Mesenchymal stem cell (in vitro differentiated cells and primary cell): ENCODE measurements at places on chromosomes 2 and 18.

GRCh38 chr2:172976116-172976515, 99.5 kb upstream of the MAP3K20 start:
- peaks cover 23% of the 10 kb centered on the region for H3K27me3 ChIP-seq
- DNase-seq = no peak
- H3K36me3 ChIP-seq = no peaks in the 10 kb centered on the region
- H3K4me3 ChIP-seq = no peak overlapping the region
- no peaks in the 10 kb centered on the region for H3K4me1 ChIP-seq

GRCh38 chr2:204336153-204336744, 209.0 kb upstream of the PARD3B start:
- H3K4me1 ChIP-seq = peaks cover 1% of the 10 kb centered on the region
- no peak overlapping the region for H3K4me3 ChIP-seq
- DNase-seq = no peak
- H3K27me3 ChIP-seq = no peaks in the 10 kb centered on the region
- no peak overlapping the region for H3K27ac ChIP-seq

DNA sequence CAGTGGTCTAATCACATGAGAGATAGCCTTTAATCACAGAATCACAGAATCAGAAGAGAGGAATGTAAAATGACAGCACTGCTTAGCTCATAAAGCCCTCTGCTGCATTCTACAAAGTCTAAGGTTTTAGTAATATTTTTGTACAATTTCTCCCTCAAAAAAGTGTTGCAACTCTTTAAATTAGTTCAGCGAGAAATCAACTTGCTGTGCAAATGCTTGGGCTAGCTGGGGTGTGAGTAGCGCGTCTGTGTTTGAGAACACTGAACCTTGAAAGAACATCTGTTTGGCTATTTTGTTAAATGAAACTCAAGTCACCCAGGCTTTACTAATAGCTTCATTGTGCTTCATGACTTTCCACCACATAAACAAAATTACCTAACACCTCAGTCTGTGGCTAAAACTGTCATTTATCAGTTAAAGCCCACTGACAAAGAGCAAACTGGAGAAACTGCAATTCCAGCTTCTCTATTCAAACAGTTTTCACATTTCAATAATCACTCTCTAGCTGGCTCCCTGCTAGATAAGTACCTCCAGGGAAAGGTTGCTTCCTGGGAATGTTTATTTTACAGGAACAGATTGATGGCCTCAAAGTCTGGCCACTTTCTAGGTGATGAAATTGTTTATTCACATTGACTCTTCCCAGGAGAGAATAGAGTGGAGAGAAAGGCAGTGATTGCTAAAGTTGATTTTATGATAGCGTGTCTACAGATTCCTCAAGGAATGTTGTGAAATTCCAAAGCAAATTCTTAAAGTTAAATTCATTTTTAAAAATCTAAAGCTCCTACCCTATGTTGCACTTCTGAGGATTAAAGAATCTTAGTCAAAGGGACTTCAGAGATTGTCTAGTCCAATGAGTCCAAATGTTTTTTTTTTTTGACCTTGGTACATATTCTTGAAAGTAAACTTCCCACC, 36.0 kb upstream of the STAT1 start:
- peak overlapping the region; percentile 99 for H3K27ac ChIP-seq
- peaks cover 11% of the 10 kb centered on the region for H3K4me1 ChIP-seq
- peak; percentile 91 for DNase-seq
- H3K36me3 ChIP-seq = no peaks in the 10 kb centered on the region
- no peaks in the 10 kb centered on the region for H3K27me3 ChIP-seq

- H3K36me3 ChIP-seq = no peaks in the 10 kb centered on the region
- no peaks in the 10 kb centered on the region for H3K27me3 ChIP-seq
- DNase-seq = no peak
- H3K27ac ChIP-seq = no peak overlapping the region
Measured at GRCh38 chr2:174967691-174968260, 37.4 kb downstream of the CHN1 start.

DNA sequence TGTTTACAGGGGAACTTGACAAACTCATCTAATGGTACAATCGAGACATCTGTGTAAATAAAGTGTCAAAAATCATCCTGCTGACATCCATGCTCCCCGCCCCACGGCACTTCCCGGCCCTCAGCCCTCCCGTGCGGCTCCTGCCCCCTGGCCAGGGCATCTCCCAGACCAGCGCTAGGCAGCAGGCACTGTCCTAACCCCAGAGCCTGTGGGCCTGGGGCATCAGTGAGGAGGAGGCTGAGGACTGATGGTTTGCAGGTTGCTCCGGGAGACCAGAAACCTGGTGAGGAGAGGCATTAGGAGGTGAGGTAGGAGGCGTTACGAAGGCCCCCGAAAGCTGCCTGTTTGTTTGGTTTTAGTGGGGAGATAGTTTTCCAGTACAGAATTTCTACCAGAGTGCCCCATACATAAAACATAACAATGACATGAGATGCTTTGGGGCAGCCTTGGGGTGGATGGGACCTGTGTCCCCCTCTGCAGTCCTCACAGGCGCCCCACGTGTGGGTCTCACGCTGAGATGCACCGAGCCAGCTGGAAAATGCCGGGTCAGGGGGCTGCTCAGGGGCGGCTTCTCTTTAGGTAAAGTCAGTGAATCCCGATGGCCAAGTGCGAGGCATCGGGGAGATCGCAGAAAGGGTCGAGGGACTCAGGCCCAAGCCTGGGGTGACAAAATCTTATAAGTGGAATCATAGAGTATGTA, 114.2 kb downstream of the RTP5 start:
- peaks cover 3% of the 10 kb centered on the region for H3K27me3 ChIP-seq
- H3K4me3 ChIP-seq = no peak overlapping the region
- no peak for DNase-seq
- no peaks in the 10 kb centered on the region for H3K36me3 ChIP-seq
- H3K27ac ChIP-seq = no peak overlapping the region

DNA sequence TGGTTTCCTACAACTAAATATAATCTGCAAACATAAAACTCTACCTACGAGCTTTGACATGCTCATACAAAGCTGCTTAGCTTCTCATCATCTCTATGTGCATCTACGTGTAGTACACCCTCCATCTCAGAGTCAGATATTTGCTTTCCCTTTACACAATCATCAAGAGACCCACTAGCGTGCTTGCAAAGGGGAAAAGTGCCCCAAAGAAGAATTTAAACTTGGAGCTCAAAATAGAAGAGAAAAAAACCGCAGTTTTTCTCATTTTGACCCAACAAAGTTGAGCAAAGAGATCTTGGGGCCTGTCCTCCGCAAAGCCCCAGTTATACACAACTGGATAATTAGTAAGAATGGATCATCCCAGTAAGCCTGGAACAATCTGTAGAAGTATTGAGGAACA, 104.1 kb downstream of the PAX3 start:
- no peaks in the 10 kb centered on the region for H3K27me3 ChIP-seq
- H3K27ac ChIP-seq = no peak overlapping the region
- no peaks in the 10 kb centered on the region for H3K36me3 ChIP-seq
- H3K4me3 ChIP-seq = no peak overlapping the region
- no peaks in the 10 kb centered on the region for H3K4me1 ChIP-seq

GRCh38 chr2:128782411-128783192, 463.9 kb upstream of the HS6ST1 start:
- no peak overlapping the region for H3K4me3 ChIP-seq
- no peak overlapping the region for H3K27ac ChIP-seq
- peaks cover 3% of the 10 kb centered on the region for H3K4me1 ChIP-seq
- H3K36me3 ChIP-seq = no peaks in the 10 kb centered on the region

GRCh38 chr18:59388817-59389216, 29.8 kb upstream of the LMAN1 start:
- H3K4me1 ChIP-seq = no peaks in the 10 kb centered on the region
- no peak overlapping the region for H3K27ac ChIP-seq
- H3K36me3 ChIP-seq = no peaks in the 10 kb centered on the region
- DNase-seq = no peak
- H3K27me3 ChIP-seq = peaks cover 10% of the 10 kb centered on the region
- H3K4me3 ChIP-seq = no peak overlapping the region

GRCh38 chr2:19542796-19543662, 184.6 kb upstream of the OSR1 start:
- peaks cover 3% of the 10 kb centered on the region for H3K4me1 ChIP-seq
- no peak for DNase-seq
- H3K36me3 ChIP-seq = no peaks in the 10 kb centered on the region
- H3K27me3 ChIP-seq = no peaks in the 10 kb centered on the region
